T47D (cell line): ENCODE measurements at places on chromosomes 4 and X.

DNA sequence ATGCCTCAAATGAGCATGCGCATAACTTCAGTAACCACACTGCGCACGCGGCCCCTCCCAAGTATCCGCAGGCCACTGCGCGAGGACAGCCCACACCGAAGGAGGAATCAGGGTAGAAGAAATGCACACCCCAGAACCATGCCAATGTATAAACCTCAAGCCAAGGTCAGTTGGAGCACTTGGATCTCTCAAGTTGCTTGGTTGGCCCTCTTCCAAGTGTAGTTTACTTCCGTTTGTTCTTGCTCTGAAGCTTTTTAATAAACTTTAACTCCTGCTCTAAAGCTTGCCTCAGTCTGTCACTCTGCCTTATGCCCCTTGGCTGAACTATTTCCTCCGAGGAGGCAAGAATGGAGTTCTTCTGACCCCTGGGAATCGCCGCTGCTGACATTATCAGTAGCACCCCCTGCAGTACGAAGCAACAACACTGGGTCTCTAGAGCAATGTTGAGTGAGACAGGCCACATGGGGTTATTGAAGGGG lies 22.0 kb upstream of the SPINK2 start:
- no peak for DNase-seq

- DNase-seq: no peak
Measured at GRCh38 chr4:118076958-118077766, 42.9 kb downstream of the NDST3 start.

GRCh38 chrX:3415011-3415410 lies 68.6 kb upstream of the MXRA5 start:
- DNase-seq: no peak

DNA sequence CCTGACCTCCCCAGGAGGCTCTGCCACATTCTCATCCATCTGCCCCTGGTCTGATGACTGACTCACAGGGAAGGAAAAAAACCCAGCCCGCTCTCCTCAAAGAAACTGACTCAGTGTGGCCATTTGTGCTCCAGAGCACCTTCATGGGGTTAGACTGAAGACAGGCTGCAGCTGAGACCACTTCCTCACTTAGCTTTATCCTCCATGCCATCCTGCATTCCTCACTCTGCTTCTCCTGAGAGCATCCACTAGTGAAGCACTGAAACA lies 35.9 kb upstream of the HPSE start:
- no peak for DNase-seq

DNA sequence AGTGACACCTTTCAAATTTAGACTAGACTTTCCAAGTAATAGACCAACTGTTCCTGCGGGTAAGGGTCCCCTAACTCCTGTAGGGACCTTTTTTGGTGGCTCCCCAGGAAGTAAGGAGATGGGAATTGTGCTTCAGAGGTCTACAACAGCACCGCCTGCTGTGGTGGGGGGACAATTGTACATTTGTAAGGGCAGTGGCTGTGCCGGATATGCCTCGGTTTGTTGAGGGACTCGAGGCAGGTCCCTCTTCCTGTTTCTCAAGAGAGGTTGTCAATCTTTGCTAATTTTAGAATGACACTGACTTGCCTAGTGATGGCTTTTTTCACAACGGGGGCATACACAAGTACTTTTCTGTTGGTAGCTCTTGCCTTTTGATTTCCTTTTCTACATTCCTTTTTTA lies 15.5 kb upstream of the HSD17B11 start:
- DNase-seq: no peak

- DNase-seq: no peak
Measured at GRCh38 chr4:6548201-6548881, 26.6 kb upstream of the MAN2B2 start.

- no peak for DNase-seq
Measured at GRCh38 chr4:155407480-155407879, 30.7 kb upstream of the MAP9 start.

DNA sequence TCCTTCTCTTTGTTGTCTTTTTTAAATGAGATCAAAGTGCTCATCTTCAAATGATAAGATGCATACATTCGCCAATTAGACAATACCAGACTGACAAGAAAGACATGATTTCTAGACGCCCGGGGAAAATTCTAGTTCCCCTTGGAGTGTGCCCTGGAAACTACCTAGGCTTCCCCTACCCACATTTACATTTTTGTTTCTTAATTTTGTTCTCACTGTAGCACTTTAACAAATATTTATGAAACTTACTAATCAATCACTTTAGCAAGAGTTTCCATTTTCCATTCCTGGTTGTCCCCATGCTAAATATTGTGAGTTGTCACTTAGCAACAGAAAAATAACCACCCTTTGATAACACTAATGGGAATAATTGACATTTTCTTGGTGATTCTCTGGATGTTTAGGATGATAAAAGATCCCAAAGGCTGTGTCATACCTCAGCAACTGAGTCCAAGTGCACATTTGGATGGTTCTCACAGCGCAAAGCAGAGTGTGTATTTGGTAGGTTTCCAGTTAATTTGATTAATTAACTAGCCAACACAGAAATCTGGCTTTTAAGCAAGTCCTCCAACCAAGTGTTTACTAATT lies 69.6 kb downstream of the FGFBP1 start:
- no peak for DNase-seq

DNA sequence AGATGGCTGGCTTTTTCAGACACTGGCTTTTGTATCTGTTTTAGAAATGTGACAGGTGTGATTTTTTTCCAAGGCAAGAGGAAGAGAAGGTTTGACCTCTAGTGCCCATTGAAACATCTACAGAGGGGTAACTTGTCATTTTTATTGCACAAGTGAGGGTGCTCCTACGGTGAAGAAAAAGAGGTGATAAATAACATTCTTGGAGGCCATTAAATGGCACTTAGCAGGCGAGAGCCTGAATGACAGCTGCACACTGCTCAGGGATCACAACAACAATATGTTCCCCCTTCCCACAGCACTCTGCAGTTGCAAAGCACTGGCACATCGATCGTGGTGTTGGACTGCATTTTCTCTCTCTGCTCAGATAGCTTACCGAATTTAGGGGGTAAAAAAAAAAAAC lies 22.9 kb downstream of the FAM184B start:
- DNase-seq: no peak

GRCh38 chr4:75048208-75048879 lies 115.4 kb downstream of the PARM1 start:
- no peak for DNase-seq

DNA sequence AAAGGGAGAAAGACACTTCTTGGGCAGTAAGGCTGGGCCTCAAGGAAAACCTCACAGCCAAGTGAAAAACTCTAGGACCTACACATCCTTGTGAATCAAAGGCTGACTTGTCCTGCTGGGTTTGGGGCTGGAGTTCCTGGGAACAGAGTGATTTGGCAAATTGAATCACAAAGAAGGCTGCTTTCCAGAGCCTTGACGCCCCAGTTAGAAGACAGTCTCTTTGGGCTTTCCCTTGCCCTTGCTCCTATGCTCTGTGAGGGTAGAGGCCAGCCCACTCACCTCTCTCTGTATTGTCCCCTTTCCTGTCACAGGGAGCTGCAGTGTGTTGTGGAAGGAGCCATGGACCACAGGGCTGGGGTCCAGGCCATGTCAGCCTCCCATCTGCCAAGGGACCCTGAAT lies 9.6 kb downstream of the AMER1 start:
- no peak for DNase-seq

DNA sequence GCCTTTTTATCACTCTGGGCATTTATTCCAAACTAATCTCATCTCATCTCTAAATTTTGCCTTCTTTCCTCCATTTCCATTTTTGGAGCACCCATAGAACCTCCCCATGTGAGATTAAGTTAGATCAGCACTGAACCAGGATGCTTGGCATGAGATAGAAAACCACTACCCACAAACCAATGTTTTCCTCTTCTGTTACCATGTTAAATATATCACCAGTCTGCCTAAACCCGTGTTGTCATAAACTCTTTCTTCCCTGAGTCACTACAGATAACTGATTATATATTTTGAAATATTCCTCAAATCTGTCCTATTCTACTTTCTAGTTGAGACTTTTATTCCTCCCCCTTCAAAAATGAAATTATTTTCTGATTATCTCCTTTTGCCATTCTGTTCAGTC lies 37.6 kb downstream of the GABRB1 start:
- DNase-seq: no peak

DNA sequence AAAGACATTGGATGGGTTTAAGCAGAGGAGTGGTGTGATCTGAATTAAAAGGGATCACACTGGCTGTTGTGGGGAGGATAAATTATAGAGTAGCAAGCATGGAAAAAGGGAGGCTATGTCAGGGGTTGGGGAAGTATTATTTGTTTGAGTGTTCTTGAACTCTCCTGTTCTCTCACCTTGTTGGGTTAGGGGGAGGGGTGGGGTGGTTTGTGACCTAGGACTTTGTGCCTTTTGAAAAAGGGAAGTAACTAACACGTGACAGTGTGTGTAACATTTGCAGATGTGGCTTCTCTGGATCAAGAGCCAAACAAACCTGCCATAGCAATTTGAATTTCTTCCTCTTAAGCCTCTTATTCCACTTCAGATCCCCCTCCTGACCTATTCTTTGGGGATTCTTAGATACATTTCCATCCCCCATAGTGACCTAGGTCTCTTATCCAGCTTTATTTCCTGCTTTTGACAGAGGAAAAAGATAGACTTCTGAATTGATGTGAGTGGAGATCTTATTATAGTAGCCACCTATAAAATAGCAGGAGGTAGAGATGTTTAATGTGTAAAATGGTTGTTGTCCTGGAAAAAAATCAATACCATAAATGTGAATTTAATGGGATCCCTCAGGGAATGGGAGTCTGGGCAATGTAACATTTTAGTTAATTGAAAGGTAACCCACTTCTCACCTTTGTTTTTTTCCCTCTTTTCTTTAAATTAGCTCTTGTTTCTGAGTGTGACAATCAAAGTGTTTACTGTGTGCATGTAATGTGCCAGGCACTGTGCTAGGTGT lies 120.4 kb downstream of the CT47B1 start:
- DNase-seq: no peak

- DNase-seq: no peak
Measured at GRCh38 chr4:43353552-43353951, 461.0 kb downstream of the GRXCR1 start.

DNA sequence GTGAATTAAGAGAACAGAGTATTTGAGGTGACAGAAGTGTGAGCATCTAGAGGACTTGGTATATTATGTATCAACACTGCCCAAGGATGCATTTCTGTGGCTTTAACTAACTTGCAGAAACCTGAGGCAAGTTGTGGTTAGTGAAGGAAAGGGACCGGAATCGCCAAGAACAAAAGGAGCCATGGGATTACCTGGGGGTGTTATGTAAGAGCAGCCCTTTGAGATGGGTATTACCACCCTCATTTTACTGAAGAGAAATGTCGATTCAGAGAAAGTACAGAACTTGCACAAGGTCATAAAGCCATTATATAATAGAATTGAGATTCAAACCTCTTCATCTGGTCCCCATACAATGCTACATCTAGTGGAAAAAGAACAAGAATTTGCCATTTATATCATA lies 14.3 kb downstream of the TENM3 start:
- DNase-seq: no peak

DNA sequence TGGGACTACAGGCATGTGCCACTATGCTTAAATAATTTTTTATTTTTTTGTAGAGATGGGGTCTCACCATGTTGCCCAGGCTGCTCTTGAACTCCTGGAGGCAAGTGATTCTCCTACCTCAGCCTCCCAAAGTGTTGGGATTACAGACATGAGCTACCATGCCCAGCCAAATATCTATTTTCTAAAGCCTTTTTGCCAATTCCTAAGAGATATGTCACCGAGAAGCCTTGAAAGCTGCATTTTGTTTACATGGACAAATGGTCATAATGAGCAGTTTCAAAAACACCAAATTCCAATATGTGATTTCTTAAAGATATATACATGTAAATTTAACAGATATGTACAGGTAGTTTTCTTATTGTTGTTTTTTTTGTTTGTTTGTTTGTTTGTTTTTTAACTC lies 33.0 kb upstream of the PGRMC2 start:
- no peak for DNase-seq

GRCh38 chr4:186943411-186943810 lies 219.8 kb upstream of the FAT1 start:
- DNase-seq: no peak

- DNase-seq: no peak
Measured at GRCh38 chr4:68038272-68038671, 75.0 kb upstream of the TMPRSS11A start.

DNA sequence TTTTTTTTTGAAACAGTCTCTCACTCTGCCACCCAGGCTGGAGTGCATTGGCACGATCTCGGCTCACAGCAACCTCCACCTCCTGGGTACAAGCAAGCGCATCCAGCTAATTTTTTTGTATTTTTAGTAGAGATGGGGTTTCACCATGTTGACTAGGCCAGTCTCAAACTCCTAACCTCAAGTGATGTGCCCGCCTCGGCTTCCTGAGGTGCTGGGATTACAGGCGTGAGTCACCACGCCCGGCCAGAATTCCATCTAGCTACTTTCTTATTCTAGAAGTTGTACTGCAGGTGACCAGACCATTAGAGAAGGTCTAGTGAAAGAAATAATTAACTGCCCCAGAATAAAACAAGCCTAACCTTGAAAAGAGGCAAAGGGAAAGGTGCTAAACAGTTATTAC lies 2.3 kb downstream of the LRBA start:
- no peak for DNase-seq

GRCh38 chrX:69034451-69034850 lies 130.8 kb downstream of the PJA1 start:
- DNase-seq: no peak

- no peak for DNase-seq
Measured at GRCh38 chr4:80412322-80412721, 76.8 kb downstream of the CFAP299 start.

GRCh38 chr4:65515646-65516045 lies 154.6 kb downstream of the EPHA5 start:
- no peak for DNase-seq

DNA sequence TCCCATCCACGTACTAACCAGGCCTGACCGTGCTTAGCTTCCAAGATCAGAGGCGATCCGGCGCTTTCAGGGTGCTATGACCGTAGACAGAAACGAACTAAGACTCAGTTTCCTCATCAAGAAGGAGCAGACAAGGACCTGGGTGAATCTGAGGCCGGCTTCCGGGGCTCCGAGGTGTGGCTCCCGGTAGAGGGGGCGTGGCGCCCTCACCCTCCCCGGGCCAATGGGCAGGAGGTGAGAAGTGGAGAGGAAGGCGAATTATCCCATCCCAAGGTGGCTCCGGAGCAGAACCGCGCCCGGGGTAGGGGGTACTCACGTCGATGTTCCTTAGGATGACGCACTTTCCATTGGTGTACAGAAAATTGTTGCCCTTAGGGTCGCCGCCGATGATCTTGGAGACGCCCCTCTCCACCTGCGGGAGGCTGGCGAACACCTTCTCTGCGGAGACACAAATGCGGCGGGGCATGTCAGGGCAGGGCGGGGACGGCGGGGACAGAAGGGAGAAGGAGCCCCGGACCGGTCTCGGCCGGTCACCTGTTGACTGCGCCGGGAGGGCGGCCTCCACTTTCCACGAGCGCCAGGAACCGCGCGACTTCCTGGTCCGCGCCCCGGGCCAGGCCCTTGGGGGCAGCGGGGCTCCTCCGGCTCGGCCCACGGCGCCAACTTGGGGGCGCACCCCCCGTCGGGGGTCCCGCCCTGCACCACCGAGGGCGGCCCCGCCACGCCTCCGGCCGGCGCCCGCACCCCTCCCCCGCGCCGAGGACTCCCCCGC lies 616 bp downstream of the WDR1 start:
- DNase-seq: peak; percentile 66

GRCh38 chrX:47593522-47593921 lies 11.3 kb downstream of the TIMP1 start:
- DNase-seq: no peak
